ENCODE measurements at places on chromosomes 11 and 22. TPM values are rescaled to one million over a fixed set of nuclear protein-coding genes. Genes with fewer than 3 reads are reported as not detected.

The MISFA gene
- 0.36 TPM for total RNA-seq

The SLC22A12 gene
- total RNA-seq: not detected

The SMDT1 gene
- 3.0 TPM for total RNA-seq

The OR51B4 gene
- not detected for total RNA-seq

The EML3 gene
- 31.8 TPM for total RNA-seq

The HBG1 gene
- total RNA-seq: not detected

The HEPHL1 gene
- not detected for total RNA-seq

The C22orf42 gene
- total RNA-seq: not detected

The TUG1 gene
- total RNA-seq: 33.6 TPM

The TRIM64 gene
- total RNA-seq: not detected

- no peak for DNase-seq
These were observed 263.2 kb downstream of the DCDC1 start for GRCh38 chr11:31106326-31106725.

GRCh38 chr22:21766691-21767462, 31.3 kb upstream of the YPEL1 start:
- no peak for DNase-seq

DNA sequence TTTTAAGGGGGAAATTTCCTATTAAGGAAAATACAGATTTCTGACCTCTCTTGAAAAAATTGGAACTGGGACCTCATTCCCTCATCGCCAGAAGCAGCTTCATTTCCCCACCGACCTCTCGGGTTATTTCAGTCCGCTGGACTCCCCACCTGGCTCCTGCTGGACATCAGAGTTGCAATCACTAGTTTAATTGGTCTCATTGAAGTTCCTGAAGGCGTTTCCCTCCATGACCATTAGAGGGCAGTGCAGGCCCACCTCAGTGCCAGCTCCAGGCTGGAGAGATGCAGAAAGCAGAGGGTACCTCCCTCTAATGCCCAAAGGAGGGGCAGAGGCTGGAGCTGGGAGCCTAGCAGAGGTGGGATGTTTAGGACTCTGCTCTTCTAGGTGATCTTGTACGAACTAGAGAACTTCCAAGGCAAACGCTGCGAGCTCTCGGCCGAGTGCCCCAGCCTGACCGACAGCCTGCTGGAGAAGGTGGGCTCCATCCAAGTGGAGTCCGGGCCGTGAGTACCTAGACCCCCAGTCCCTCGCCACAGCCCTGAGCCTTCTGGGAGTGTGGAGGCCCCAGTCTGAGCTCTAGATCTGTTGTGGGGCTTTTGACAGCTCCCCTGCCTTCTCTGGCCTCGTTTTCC, 2.7 kb downstream of the CRYBB3 start:
- DNase-seq: no peak

- DNase-seq: no peak
These were observed 25.1 kb downstream of the OR2AG2 start for GRCh38 chr11:6746626-6747025.

- no peak for DNase-seq
These were observed 13.9 kb downstream of the OR5B3 start for GRCh38 chr11:58392746-58393145.

DNA sequence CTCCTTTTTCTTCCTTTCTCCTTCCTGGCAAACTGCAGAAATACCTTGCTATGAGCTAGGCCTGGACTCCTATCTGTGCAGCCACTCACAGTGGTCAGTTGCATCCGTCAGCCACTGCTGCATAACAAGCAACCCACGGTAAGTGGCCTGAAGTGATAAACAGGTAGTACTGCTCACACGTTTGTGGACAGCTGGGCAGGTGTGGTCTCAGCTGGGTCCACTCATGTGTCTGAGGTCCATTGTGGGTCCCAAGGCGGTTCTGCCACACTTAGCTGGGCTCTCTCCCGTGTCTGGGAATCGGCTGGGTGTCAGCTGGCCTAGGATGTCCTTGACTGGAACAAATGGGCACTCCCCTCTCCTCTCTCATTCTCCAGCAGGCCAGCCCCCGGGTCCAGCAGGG, 109.3 kb downstream of the BRD1 start:
- no peak for DNase-seq

DNA sequence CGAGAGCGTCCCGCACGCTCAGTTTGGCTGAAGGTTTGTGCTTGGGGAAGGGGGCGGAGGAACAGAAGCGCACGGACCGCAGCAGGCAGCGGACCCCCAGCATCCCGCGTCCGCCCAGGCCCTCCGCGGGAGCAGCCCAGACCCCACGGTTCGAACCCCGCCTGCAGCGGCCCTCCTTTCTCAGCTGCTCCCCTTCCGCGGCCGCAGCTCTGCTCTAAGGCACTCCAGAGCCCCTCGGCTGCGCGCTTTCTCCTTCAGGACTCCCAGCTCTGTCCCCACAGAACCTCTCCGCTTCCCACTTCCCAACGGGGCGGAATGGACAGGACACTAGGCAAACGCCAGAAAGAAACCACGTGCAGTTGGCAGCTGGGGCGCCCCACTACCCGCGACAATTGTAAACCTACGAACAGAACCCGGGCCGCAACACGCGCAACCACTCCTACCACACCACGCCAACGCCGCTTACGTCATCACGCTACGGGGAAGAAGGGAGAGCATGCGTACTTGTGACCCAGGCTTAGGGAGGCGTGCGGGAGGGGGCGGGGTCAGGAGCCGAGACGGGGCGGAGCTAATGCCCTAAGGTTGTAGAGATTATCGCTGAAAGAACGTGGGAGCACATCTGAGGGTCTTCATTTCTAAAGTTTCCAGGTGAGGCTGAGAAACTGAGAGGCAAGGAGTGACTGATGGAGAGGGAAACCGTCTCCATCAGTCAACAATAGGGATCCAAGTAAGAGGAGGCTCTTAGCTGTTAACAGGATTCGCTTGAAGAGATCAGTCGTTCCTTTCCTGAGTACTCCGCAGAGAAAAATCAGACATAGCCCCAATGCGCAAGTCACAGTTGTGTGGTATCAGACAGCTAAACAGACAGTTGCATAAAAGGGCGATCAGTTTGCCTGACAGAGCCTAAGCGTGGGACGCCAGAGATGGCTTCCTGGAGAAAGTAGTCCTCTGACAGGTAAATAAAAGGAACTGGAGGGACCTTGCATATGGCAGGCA, at the start of gene NARS2:
TSS of gene NARS2 (minus strand) at position 479 of the 996 bp plus-strand sequence. CDS start at position 103, 376 bp downstream.
- peak; percentile 67 for DNase-seq

DNA sequence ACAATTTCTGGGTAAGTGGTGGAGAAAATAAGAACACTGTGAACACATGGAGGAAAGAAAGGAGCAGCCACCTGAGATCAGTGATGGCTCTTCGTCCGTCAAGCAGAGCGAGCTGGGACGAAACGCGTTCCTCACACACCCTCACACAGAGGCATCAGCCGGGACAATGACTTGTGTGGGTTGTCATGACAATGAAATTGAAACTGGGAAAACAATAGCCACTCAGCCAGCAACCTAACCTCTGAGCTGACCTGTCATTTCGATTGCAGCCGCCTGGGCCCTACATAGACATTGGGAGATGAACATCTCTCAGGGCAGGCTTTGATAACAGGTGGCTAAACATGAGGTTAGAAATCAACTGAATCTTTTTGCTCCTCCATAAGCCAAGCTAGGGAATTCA, 51.3 kb downstream of the TRIM29 start:
- no peak for DNase-seq

GRCh38 chr22:26968859-26969523, 311.6 kb downstream of the MIAT start:
- DNase-seq: no peak

- DNase-seq: no peak
These were observed 25.8 kb downstream of the ZC3H7B start for GRCh38 chr22:41327124-41327523.

DNA sequence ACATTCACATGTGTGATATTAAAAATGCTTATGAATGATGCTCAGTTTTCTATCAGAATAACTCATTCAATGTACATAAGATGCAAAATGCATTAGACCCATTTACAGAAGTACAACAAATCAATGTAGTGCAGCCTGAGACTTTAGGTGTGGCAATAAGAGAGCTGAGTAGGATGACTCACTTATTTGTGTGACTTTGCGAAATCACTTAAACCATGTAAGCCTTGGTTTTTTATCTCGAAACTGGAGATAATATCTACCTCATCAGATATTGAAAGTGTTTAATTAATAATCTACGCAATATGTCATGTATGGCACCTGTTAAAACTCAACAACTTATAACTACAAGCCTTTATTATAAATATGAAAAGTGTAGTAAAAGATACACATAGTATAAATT, 105.7 kb upstream of the LUZP2 start:
- peak; percentile 10 for DNase-seq

DNA sequence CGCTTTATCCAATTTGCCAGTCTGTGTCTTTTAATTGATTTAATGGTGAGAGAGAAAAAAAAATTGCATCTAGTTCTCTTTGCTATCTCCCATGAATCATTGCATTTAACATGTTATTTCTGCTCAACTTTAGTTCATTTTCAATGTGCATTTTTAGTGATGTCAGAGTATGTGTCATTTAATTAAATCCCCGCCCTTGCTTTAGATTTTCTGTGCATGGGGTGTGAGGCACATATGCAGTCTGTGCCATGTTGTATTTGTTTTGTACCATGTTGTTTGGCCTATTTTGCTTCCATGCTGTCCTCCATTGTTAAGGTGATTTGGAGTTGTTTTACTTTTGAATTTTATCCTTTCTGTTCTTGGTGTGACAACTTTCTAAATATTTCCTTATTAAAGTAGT, 8.3 kb upstream of the NCR3LG1 start:
- DNase-seq: no peak

DNA sequence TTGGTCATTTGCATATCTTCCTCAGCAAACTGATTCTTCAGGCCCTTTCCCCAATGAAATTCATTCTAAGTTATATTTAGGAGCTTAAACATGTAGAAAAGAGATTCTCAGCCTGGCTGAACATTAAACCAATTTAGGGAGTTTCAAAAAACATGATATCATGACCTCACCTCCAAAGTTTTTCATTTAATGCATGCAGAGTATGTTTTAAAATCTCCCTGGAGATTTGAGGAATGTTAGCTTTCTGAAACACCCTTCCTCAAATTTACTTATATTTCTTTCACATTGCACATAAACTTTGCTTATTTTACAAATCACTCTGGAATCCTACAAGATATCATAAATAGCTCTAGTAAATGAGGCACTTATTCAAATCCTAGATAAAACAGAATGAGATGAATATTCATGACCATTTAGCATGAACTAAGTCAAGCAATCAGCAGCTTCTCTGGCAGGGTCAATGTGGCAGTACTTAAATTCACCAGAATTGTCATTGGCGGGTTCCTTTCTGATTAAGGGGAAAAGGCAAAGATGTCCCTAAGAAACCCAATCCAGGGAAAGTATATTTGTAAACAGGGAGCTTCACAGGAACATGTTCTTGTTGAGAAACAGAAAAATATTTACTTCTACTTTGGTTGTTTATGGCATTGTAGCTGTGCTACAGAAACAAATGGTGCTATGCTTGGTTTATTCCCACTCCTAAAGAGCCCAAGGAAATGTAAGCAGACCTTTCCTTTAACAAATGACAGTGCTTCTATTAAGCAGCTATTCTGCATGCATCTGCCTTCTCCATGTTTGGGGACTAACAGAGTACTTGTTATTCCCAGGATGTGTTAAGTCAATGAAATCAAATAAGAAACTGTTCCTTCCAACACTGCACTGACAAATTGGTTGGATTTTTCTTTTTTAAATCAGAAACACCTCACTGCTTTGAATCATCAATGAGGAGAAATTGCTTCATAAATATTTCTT, 162.3 kb downstream of the C11orf87 start:
- no peak for DNase-seq

- DNase-seq: no peak
These were observed 32.5 kb downstream of the ALX4 start for GRCh38 chr11:44277196-44278090.

- no peak for DNase-seq
These were observed 11.1 kb upstream of the FXYD6 start for GRCh38 chr11:117887431-117888138.

- DNase-seq: no peak
These were observed 88.4 kb downstream of the SLC1A2 start for GRCh38 chr11:35330931-35331330.

DNA sequence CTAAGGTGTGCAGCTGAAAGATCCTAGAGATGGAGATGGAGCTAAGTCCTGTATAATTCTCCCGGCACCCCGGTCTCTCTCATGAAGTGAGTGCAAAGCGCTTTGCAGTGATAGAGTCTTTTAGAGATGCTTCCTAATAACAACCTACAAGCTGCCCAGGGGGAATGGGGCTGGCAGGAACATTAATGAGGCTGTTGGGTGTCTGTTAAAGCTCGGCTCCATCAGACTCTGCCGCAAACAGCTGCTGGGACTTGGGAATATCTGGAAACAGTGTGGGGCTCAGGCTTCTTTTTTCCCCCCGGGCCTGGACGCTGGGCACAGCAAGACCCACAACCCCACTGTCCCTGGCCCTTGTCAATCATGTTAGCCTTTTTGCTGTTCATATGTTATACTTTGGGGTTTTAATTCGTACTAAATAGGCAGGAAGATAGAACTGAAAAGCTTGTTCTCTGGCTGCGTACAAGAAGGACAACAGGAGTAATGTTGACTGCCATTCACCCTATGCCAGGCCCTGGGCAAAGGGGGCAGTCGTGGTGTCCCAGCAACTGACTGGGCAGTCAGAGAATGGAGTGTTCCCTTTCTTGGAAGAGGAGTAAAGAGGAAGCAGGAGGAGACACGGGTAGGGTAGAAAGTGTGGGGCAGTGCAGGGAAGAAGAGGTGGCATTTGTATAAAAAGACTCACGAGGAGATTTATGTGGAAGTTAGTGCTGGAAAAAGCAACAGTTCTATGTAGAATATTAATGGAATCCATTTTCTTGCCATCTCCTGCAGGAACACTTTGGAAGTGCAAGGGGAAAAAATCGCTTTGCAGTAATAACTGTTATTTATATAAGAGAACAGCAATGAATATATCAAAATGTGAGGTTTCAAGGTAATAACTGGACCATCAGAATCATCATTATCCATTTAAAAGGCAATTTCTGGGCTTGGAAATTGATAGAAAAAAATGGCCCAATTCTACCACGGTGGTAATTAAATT, 232.8 kb downstream of the GRIK4 start:
- no peak for DNase-seq

DNA sequence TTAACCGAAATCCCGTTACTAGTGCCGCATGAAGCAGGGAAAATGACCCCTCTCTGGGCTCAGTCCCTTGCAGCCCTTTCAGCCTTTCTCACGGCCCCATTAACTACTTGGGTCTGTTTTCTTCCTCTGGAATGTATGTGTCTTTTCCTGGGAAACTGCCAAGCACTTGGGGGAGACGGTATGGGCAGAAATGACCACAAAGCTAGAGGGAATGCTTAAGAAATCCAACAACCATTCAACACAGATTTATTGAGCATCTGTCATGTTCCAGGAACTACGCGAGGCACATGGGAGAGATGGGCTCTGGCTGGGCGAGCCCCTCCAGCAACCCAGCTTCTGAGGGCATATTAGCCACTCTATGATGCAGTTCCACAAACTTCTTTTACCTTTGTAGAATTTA, 462.6 kb downstream of the BUD13 start:
- no peak for DNase-seq

- DNase-seq: no peak
These were observed 10.0 kb downstream of the RIBC2 start for GRCh38 chr22:45423524-45423923.

- no peak for DNase-seq
These were observed 40.0 kb upstream of the TCF20 start for GRCh38 chr22:42310291-42311015.

Data from epithelial cell of proximal tubule (primary cell).